ENCODE measurements at places on chromosomes 2 and 18. TPM values are rescaled to one million over a fixed set of nuclear protein-coding genes. Genes with fewer than 3 reads are reported as not detected.

DNA sequence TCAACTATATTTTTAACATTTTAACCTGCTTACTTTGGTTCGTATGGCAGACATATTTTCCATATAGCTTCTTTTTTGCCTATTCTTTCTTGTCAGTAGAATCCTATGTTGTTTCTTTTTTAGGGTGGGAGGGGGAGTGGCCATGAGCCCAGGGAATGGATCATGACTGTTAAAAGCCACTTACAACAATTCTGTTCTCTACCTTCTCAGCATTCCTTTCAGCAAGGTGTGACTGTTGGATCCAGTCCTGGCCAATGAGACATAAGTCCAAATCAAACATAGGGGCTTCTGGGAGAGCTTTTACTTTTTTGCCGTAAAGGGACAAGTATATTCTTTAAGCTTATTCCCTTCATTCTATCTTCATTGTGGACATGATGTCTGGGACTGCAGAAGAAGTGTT lies 25.0 kb upstream of the DNAH6 start:
- H3K27me3 ChIP-seq: no peaks in the 10 kb centered on the region
- DNase-seq: no peak
- no peak overlapping the region for H3K27ac ChIP-seq
- H3K4me1 ChIP-seq: no peaks in the 10 kb centered on the region
- H3K36me3 ChIP-seq: no peaks in the 10 kb centered on the region

DNA sequence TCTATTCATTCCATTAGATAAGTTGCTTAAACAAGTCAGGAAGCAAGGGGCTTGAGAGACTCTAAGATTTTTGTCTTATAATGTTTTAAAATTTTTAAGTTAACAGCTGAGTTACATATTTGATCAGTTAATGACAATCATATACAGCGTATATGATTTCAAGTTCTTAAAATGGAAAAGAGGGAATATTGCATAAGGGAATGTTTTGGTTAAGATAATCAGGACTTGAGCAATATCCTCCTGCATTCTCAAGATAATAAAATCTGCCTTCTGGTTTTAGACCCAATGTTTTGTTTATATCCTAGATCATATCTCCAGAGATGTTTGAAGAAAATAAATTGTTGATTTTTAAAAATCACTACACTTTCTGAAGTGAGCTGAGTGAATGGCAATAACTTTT lies 13.4 kb upstream of the DYNC1I2 start:
- no peaks in the 10 kb centered on the region for H3K36me3 ChIP-seq
- no peaks in the 10 kb centered on the region for H3K27me3 ChIP-seq
- H3K4me3 ChIP-seq: no peak overlapping the region
- DNase-seq: no peak
- no peak overlapping the region for H3K27ac ChIP-seq
- no peaks in the 10 kb centered on the region for H3K4me1 ChIP-seq

DNA sequence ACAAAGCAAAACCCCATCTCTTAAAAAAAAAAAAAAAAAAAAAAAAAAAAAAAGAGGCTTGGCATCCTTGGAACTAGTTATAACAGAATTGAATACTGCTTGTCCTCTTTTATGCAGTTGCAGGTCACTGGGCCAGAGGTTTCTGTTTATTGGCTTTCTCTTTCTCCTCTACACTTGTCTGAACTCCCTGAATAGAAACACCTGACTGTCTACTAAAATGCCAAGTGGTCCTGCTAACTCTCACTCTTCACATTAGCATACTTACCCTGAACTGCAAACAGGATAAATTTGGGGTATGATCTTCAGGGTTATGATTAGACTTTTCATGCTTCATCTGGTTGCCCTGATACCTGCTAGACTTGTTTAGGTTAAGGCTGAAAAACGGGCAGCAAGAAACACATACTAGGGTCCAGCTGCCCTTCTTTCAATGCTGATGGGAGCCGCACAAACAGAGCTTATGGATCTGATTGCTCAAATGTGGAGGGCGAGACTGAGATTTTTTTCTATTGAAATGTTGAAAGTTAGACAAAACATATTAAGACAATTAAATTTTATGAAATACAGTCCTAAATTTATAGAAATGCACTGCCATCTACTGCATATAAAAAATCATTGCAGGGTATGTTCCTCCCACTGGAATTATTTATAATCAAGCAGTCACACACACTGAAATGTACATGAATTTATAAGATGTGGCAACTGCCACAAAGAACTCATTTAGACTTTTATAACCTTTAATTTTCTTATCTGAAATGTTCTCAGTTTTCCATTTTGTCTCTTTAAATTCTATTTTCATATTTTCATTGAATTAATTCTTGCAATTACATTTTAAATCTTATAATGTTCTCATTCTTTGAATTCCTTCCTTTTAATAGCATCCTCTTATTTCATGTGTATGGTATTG lies 40.8 kb downstream of the GTF3C3 start:
- H3K36me3 ChIP-seq: no peaks in the 10 kb centered on the region
- DNase-seq: no peak
- H3K4me1 ChIP-seq: no peaks in the 10 kb centered on the region

GRCh38 chr2:219789476-219789875 lies 162.0 kb downstream of the SLC4A3 start:
- no peaks in the 10 kb centered on the region for H3K27me3 ChIP-seq
- no peak for DNase-seq
- H3K36me3 ChIP-seq: no peaks in the 10 kb centered on the region

RPRM gene
- total RNA-seq: 16.2 TPM

TLX2 gene
- total RNA-seq: 0.17 TPM

- H3K4me1 ChIP-seq: no peaks in the 10 kb centered on the region
- H3K4me3 ChIP-seq: no peak overlapping the region
- no peak overlapping the region for H3K27ac ChIP-seq
- no peak for DNase-seq
- H3K36me3 ChIP-seq: no peaks in the 10 kb centered on the region
Measured at GRCh38 chr2:42164046-42164445, 5.1 kb upstream of the EML4 start.

GRCh38 chr2:24771764-24772586 lies 21.2 kb downstream of the PTRHD1 start:
- no peak overlapping the region for H3K4me3 ChIP-seq
- no peak for DNase-seq
- no peaks in the 10 kb centered on the region for H3K27me3 ChIP-seq
- H3K27ac ChIP-seq: no peak overlapping the region

DNA sequence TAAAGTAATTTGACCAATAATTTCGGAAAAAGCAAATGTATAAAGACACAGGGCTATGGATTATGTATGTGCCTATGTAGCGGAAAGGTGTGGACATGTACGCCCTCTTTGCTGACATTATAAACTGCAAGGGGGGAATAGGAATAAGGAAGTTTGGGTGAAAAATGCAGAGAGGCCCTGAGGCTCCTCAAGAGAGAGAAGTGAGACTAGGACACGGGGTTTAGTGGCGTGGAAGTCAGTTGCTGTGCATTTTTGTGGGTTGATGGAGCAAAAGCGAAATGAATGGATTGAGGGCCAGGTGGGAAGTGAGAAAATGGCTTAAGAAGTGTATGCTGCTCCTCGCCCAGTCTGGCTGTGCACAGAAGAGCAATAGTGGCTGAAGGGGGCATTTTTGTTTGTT lies 96.2 kb upstream of the B3GNT7 start:
- no peaks in the 10 kb centered on the region for H3K27me3 ChIP-seq
- no peak overlapping the region for H3K27ac ChIP-seq
- no peaks in the 10 kb centered on the region for H3K36me3 ChIP-seq
- no peak for DNase-seq

GRCh38 chr2:2641541-2642410 lies 310.7 kb upstream of the MYT1L start:
- no peaks in the 10 kb centered on the region for H3K27me3 ChIP-seq
- no peak overlapping the region for H3K4me3 ChIP-seq
- no peaks in the 10 kb centered on the region for H3K36me3 ChIP-seq
- H3K4me1 ChIP-seq: no peaks in the 10 kb centered on the region

CD207 gene
- total RNA-seq: not detected

KIF1A gene
- total RNA-seq: 281 TPM

DNA sequence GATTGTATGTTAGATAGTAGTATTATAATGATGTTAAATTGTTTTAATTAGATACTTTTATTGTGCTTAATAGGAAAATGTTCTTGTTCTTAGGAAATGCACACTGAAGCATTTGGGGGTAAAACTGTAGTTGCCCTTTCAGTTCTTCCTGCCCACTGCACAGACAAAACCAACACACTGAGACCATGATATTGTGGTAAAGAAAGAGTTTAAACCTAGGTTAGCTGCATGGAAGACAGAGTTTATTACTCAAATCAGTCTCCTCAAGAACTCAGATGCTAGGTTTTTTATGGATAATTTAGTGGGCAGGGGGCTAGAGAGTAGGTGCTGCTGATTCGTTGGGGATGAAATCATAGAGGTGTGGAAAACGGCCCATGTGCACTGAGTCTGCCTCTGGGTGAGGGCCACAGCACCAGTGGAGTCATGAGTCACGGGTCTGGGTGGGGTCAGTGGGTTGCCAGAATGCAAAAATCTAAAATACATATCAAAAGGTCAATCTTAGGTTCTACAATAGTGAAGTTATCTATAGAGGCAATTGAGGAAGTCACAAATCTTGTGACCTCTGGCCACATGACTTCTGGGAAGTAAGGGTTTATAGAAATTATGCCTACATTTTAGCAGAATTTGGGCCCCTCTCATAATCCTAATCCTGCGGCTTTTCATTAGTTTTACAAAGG lies 283.4 kb upstream of the FBXO11 start:
- no peaks in the 10 kb centered on the region for H3K4me1 ChIP-seq
- DNase-seq: no peak
- H3K36me3 ChIP-seq: no peaks in the 10 kb centered on the region
- no peaks in the 10 kb centered on the region for H3K27me3 ChIP-seq
- no peak overlapping the region for H3K27ac ChIP-seq

DNA sequence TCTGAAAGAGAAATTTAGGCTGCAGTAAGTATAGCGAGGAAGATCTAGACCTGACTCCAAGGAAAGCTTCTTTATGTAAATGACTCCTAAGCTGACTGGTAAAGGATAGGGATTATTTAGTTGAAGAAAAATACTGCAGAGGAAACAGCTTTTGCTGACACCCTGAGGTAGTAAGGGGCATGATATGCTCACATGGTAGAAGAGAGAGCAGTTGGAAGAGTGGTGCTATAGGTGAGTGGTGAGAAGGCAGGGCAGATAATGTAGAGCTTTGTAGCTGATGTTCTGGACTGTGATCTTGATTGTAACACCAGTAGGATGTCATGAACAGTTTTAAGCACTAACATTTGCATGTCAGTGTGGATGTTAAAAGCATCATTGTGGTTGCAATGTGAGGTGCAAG lies 639.1 kb upstream of the SLC39A10 start:
- H3K4me1 ChIP-seq: no peaks in the 10 kb centered on the region
- H3K36me3 ChIP-seq: no peaks in the 10 kb centered on the region
- no peak for DNase-seq
- no peak overlapping the region for H3K4me3 ChIP-seq

DNA sequence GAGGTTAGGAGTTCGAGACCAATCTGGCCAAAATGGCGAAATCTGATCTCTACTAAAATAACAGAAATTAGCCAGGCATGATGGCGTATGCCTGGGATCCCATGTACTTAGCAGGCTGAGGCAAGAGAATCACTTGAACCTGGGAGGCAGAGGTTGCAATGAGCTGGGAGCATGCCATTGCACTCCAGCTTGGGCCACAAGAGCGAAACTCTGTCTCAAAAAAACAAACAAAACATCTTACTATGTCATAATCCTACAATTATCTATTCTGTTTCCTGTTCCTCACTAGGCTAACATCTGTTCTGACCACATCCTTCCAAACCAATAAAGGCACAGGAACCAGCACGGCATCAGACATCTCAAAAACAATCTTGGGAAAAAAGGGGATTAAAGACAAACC lies 361.8 kb upstream of the UBE2E3 start:
- no peak for DNase-seq
- H3K27me3 ChIP-seq: no peaks in the 10 kb centered on the region
- H3K4me1 ChIP-seq: no peaks in the 10 kb centered on the region

ASIC4 gene
- 0.19 TPM for total RNA-seq

ST8SIA5 gene
- total RNA-seq: 7.0 TPM

- DNase-seq: no peak
- H3K36me3 ChIP-seq: no peaks in the 10 kb centered on the region
- H3K4me1 ChIP-seq: peaks cover 6% of the 10 kb centered on the region
- no peak overlapping the region for H3K27ac ChIP-seq
Measured at GRCh38 chr2:160306985-160307384, 106.9 kb upstream of the ITGB6 start.

DNA sequence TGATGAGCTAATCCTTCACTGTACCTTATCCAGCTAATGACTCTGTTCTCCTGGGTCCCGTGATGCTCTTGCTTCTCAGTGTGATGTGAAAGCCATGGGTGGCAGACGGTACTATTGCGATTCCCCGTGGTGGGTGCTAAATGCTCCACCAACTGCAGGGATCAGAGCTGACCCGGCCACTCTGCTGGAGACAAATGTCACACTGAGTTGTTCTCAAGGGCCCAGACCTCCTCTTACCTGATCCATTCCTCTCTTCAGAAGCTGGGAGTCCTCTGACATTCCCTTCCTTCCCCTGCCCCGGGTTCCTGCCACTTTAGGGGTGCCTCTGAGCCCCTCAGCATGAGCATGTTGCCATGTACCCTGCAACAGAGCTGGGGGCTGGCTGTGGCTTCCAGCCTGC lies 105.1 kb downstream of the MAPK4 start:
- H3K4me3 ChIP-seq: no peak overlapping the region
- DNase-seq: no peak
- H3K36me3 ChIP-seq: no peaks in the 10 kb centered on the region
- no peaks in the 10 kb centered on the region for H3K4me1 ChIP-seq

AQP12B gene
- not detected for total RNA-seq

GRCh38 chr18:55449412-55450140 lies 138.4 kb downstream of the TCF4 start:
- H3K4me3 ChIP-seq: no peak overlapping the region
- H3K27ac ChIP-seq: no peak overlapping the region
- no peaks in the 10 kb centered on the region for H3K36me3 ChIP-seq
- H3K27me3 ChIP-seq: no peaks in the 10 kb centered on the region

DNA sequence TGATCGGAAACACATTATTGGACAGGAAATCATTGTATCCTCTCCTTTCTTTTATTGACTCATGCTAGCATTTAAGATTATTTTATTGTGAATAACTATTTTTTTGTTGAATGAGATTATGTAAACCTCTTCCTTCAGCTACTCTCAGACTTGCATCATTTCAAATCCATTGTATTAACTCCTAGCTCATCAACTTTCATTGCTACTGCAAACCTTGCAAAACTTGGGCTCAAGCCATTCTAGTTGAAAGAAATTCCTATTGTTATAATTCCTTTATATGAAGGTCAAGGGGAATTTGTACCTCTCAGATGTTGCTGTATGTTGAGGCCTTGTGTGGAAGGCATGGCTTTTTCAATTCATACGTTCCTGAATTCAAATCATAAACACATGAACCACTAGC lies 1764.6 kb downstream of the SUCLG1 start:
- H3K27me3 ChIP-seq: no peaks in the 10 kb centered on the region
- no peak overlapping the region for H3K4me3 ChIP-seq
- no peaks in the 10 kb centered on the region for H3K36me3 ChIP-seq
- no peak overlapping the region for H3K27ac ChIP-seq
- DNase-seq: no peak
- H3K4me1 ChIP-seq: no peaks in the 10 kb centered on the region

HOXD4 gene
- not detected for total RNA-seq

ABCB11 gene
- total RNA-seq: not detected

GRCh38 chr2:226649871-226650660 lies 149.6 kb downstream of the IRS1 start:
- H3K4me1 ChIP-seq: peaks cover 10% of the 10 kb centered on the region
- H3K27ac ChIP-seq: peak overlapping the region; percentile 54
- no peaks in the 10 kb centered on the region for H3K36me3 ChIP-seq
- H3K27me3 ChIP-seq: no peaks in the 10 kb centered on the region

Data from H1 (cell line).